CD4-positive, alpha-beta memory T cell (primary cell): ENCODE measurements at places on chromosomes 13 and 19. TPM values are rescaled to one million over a fixed set of nuclear protein-coding genes. Genes with fewer than 3 reads are reported as not detected.
A peak's percentile ranks its signal among the peaks of the same experiment; 100 is the strongest.

DNA sequence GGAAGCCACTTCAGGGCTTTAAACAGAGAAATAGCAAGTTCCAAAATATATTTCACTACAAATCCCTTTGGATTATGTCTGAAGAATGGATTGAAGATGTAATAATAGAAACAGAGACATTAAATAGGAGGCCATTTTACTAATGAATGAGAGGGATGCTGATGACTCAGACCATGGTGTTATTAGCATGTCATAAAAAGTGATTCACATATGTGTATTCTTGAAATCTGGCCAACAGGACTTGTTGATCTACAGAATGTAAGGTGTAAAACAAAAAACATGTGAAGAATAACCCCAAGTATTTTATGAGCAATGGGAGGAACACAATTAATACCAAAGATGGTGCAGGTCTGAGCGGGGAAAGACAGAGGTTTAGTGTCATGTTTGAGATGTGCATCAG lies 873.7 kb downstream of the SLITRK5 start:
- no peak overlapping the region for H3K27ac ChIP-seq
- H3K27me3 ChIP-seq: no peaks in the 10 kb centered on the region
- no peak overlapping the region for H3K4me3 ChIP-seq
- no peaks in the 10 kb centered on the region for H3K36me3 ChIP-seq

GRCh38 chr19:5696196-5697021 lies 6.3 kb downstream of the RPL36 start:
- no peaks in the 10 kb centered on the region for H3K27me3 ChIP-seq
- no peak overlapping the region for H3K4me3 ChIP-seq
- no peak overlapping the region for H3K27ac ChIP-seq
- H3K4me1 ChIP-seq: peaks cover 17% of the 10 kb centered on the region
- no peak for DNase-seq
- peaks cover 47% of the 10 kb centered on the region for H3K36me3 ChIP-seq

DNA sequence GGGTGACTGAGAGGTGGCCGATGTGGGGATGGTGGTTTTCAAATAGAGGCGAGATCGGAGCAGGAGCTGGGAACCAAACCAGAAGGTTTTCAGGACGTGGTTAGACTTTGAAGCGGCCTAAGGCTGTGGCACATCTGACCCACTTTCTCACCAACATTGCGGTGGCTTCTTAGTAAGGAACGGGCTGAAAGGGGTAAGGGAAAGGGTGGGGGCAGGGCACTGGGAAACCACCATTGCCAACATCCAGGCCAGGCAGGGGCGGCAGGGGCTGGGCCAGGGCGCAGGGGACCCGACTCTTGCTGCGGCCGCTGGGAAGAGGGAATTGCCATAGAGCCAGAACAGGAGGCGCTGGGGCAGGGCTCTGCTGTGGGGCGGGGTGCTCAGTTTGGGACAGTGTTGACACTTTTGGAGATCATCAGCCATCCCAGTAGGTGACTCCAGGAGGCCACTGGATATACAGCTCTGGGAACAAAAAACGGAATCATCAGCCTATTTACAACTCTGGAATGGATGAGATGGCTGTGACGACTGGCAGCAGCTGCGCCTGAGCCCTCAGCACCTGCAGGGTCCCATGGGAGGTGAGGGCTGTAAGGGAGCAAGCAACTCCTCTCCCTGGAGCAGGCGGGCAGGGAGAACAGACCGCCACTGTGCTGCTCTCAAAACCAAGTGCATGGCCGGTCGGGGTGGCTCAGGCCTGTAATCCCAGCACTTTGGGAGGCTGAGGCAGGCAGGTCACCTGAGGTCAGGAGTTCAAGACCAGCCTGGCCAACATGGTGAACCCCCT lies 52.2 kb downstream of the IRS2 start:
- no peak for DNase-seq
- H3K36me3 ChIP-seq: no peaks in the 10 kb centered on the region
- H3K27ac ChIP-seq: no peak overlapping the region
- no peaks in the 10 kb centered on the region for H3K27me3 ChIP-seq
- no peak overlapping the region for H3K4me3 ChIP-seq
- peaks cover 9% of the 10 kb centered on the region for H3K4me1 ChIP-seq

DNA sequence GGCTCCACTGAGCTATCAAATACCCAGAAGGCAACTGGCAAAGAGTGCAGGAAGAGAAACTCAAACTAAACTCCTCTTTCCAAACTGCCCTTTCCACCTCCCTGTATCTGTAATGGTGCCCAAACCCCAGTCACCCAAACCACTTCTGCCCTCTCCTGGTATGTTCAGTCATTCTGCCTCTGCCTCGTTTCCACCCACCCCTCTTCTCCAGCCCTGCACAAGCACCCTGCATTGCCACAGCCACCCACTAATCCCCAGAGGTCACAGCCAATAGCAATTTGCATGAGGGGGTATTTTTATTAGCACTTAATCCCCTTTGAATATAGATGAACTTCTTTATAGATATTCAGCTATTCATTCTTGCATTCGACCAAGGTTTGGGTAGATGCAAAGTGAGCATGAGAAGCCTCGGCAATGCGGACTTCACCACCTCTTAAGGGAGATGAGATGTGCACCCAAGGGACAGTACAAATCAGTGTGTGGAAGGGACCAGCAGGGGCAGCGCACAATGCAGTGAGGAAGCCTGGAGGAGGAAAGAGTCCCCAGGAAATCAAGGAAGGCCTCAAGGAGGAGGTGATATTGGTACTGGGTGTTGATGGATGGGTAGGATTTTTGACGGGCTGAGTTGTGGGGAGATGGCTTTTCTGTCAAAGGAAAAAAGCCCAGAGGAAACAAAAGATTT lies 12.4 kb downstream of the TMEM272 start:
- no peak overlapping the region for H3K4me3 ChIP-seq
- H3K27ac ChIP-seq: no peak overlapping the region
- H3K4me1 ChIP-seq: peaks cover 18% of the 10 kb centered on the region
- H3K27me3 ChIP-seq: no peaks in the 10 kb centered on the region
- peak; percentile 72 for DNase-seq

DNA sequence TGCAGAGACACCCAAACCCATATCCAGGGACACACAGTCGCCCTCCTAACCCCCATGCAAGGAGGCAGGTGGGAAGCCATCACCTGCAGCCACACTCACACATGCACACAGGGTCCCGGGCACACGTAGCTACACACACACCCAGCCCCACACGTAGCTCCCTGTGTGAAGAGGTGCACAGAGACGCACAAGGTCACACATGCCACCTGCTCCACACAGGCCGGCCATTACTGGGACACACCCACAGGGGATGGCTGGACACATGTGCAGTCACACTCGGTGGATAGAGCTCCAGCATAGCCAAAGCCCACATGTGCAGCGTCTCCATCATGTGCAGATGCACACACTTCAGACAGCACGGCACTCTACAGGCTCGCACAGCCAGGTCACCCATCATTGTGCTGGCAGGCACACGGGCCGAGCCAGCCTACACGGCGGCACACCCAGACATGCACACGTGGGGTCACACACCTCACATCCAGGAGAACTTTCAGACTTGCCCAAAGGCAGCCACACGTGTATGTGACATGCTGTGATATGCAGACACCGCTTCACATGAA lies 1.1 kb downstream of the ZNF835 start:
- H3K27ac ChIP-seq: no peak overlapping the region
- no peaks in the 10 kb centered on the region for H3K27me3 ChIP-seq
- DNase-seq: no peak
- peaks cover 11% of the 10 kb centered on the region for H3K4me1 ChIP-seq
- no peaks in the 10 kb centered on the region for H3K36me3 ChIP-seq
- H3K4me3 ChIP-seq: no peak overlapping the region

- no peaks in the 10 kb centered on the region for H3K4me1 ChIP-seq
- no peak for DNase-seq
- no peaks in the 10 kb centered on the region for H3K27me3 ChIP-seq
- H3K36me3 ChIP-seq: no peaks in the 10 kb centered on the region
- no peak overlapping the region for H3K4me3 ChIP-seq
- H3K27ac ChIP-seq: no peak overlapping the region
Measured at GRCh38 chr13:76656500-76656899, 229.7 kb downstream of the KCTD12 start.

DNA sequence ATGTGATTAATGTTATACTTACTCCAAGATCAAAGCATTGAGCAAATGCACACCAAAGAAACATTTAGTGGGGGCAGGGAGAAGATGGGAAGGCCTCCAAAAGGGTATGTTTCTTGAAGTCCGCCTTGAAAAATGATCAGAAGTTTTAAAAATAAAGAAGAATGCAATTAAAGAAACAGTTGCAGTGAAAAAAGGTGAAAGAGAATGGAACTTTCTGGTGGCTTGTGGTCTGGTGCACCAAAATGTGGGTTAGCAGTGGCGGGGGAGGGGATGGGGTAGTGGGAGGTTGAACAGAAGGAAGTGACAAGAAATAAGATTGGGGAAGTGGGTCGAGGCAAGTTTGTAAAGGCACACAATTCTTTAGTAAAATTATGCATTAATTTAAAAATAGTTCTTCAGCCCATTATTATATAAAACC lies 2.5 kb downstream of the LCP1 start:
- peak overlapping the region; percentile 94 for H3K4me3 ChIP-seq
- H3K4me1 ChIP-seq: peaks cover 72% of the 10 kb centered on the region
- peak; percentile 89 for DNase-seq
- H3K27ac ChIP-seq: peak overlapping the region; percentile 89

GRCh38 chr19:18637673-18638630 lies 1.1 kb downstream of the KLHL26 start:
- H3K4me1 ChIP-seq: peaks cover 24% of the 10 kb centered on the region
- peak overlapping the region; percentile 84 for H3K27ac ChIP-seq
- no peak for DNase-seq

DNA sequence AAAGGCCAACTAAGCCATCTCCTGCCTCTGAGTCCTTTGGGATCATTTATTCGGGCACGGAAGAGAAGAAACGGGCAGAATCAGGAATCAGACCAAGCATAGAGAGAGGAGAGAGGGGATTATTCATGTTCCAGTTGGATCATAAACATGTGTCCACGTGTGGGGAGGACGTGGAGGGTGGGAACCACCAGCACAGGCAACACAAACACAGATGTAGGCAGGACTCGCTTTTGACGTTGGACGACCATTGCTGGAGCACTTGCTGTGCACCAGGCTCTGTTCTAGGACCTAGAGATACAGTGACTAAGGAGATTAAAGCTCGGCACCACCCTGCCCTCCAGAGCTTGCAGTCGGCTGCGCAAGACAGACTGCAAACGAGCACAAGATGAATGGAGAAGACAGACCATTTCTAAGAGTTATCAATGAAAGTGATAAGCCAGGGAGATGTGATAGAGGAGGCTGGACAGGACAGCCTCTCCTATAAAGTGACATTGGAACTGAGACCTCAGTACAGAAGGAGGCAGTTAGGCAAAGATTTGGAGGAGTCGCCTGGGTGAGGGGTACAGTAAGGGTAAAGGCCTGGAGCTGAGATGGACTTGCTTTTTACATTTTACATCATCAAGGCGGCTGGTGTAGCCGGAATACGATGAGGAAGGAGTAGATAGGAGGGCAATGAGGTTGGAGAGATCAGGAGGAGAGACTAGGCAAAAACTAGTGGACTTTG lies 716 bp downstream of the SH2D3A start:
- H3K4me3 ChIP-seq: peak overlapping the region; percentile 80
- H3K36me3 ChIP-seq: peaks cover 8% of the 10 kb centered on the region
- H3K4me1 ChIP-seq: peaks cover 50% of the 10 kb centered on the region

DNA sequence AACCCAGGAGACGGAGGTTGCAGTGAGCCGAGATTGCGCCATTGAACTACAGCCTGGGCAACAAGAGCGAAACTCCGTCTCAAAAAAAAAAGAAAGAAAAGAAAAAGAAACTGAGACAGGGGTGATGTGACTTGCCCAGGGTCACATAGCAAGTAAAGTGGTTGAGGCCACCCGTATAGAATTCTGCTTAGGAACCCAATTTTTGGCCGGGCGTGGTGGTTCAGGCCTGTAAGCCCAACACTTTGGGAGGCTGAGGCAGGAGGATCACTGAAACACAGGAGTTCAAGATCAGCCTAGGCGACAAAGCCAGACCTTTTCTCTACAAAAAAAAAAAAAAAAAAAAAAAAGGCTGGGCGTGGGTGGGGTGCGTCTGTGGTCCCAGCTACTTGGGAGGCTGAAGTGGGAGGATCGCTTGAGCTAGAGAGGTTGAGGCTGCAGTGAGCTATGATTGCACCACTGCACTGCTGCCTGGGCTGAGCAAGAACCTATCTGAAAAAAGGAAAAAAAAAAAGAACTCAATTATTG lies 1.3 kb downstream of the SNRPA start:
- DNase-seq: no peak
- peak overlapping the region; percentile 86 for H3K27ac ChIP-seq
- peaks cover 13% of the 10 kb centered on the region for H3K36me3 ChIP-seq
- H3K4me3 ChIP-seq: peak overlapping the region; percentile 81
- H3K4me1 ChIP-seq: peaks cover 63% of the 10 kb centered on the region

DNA sequence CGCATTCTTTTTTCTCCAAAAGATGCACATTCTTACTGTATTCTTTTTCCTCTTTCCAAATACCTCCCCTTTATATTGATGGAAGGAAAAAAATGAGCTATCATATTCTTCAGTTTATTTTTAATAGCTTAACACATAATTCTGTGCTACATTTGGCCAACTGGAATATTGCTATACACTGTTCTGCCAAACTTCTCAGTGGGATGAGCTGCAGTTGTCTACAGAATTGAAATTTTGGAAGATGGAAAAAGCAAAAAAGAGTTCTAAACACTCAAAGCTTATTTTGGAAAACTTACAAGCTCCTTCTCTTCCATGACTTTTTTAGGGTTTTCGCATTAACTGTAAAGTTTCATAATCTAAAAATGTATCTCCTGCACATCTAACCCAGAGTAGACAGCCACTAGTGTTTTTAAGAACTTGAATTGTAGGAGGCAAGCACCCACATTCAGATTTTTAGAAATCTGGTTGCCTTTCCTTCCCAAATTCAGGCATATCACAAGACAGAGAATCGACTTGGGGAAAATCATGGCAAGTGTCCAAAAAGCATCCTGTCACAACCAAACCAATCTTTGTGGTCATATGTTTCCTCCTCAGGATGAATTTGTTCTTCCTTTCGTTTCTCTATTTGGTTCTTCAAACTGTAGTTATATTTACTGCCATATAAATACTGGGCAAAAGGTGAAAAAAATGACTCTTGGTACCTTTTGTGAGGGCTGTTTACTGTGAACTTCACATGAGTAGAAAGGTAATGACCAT lies 111.4 kb upstream of the FRY start:
- no peaks in the 10 kb centered on the region for H3K4me1 ChIP-seq
- DNase-seq: no peak
- no peaks in the 10 kb centered on the region for H3K36me3 ChIP-seq
- no peaks in the 10 kb centered on the region for H3K27me3 ChIP-seq
- no peak overlapping the region for H3K4me3 ChIP-seq

GRCh38 chr19:50861010-50861409 lies 6.3 kb downstream of the KLK3 start:
- H3K4me3 ChIP-seq: no peak overlapping the region
- no peaks in the 10 kb centered on the region for H3K36me3 ChIP-seq
- DNase-seq: no peak
- peaks cover 6% of the 10 kb centered on the region for H3K27me3 ChIP-seq
- H3K27ac ChIP-seq: no peak overlapping the region

Gene ZNF471
- total RNA-seq: 1.1 TPM

Gene VN1R4
- not detected for total RNA-seq

Gene ZNF780B
- 66.2 TPM for total RNA-seq

Gene HMGB1
- total RNA-seq: 331 TPM

Gene DCLK1
- total RNA-seq: not detected

Gene LPAR6
- 89.0 TPM for total RNA-seq
